ENCODE measurements at places on chromosomes 2 and 18.

GRCh38 chr2:26018184-26019055, 15.5 kb upstream of the RAB10 start:
- DNase-seq = peak; percentile 94

DNA sequence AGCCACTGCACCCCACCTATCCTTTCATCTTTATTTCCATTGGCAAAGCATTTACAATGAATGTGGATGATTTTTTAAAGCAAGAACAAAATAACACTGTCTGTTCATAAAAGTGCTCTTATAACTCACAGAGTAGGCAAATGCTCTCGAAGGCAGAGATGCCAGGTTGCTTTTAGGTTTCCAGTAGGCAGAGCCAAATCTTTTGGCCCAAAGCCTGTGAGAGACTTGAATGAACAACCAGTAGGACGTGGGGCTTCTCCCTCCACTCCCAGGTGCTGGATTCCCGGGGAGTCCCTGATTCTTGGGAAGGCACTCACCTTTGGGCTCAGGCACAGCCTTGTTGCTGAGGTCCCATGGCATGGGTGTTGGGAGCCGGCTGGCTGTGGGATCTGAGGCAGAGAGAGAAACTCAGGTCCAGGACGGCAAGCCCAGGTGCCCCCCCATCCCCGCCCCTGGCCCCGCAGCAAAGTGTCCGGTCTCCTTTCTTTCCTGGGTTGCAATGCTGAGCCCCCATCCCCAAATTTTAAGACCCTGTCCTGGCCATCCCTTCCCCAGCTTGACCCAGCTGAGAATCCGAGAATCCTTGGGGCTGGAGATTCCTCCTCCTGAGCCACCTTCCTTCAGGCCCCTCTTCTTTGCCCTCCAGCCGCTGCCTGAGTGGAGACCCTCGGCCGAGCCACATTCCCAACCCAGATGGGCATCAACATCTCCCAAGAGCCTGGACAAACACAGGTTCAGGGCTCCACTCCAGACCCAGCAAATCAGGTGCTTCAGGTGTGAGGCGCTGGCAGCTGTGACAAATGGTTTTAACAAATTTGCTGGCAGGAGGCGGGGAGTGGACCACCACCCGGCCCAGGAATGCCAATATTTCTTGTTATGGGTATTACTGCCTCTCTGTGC, 5.8 kb downstream of the NEURL3 start:
- DNase-seq = no peak

DNA sequence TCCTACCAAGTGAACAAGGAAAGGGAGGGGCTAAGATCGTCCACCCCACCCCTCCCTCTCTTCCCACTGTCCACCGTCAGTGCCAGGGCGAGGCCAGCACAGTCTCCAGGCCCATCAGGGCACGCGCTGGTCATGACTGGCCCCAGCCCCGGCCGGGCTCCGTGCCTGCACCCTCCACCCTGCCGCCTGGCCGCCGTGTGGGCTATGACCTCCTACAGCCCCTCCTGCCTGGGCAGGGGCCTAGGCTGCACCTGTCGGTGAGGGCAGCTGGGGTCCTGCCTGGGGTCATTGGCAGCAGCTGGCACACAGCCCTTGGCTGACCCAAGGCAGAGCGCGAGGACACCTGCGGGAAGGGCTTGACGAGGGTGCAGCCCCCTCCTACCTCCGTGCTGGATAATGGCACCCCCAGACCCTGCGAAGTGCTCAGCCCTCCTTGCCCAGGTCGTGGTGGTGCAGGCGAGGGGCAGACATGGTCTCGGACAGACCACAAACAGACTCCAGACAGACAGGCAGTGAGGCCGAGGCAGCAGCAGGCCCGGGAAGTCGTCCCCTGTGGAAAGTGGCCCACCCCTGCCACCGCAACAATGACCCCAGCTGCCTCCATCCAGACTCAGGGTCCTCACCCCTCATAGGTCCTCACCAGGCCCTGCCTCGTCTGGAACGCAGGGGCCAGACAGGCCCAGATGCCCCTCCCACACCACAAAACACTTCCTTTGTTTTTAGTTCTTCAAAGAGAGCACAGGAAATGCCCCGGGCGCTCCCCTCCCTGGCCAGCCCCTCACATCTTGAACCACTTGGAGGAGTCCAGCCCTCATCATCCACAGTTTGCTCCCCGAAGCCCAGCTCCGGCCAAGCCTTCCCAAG, 43.1 kb upstream of the GPC1 start:
- DNase-seq = peak; percentile 55

DNA sequence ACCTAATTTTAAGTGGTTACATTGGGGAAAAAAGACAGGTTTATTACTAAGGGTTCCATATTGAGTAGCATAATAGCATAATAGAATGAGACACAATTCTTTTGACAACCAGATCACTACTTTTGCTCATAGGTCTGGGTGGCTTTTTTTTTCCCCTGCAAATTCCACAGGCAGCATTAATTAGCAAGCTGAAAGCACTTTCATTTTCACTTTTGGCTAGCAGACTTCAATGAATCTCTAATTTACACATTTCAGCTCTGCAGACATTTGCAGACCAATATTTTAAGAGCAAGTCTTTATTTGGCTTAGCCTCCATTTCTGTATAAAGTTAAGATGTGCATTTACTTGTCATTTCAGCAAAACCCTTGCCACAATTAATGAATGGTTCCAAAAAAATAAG, 185.5 kb downstream of the NOL4 start:
- DNase-seq = no peak

DNA sequence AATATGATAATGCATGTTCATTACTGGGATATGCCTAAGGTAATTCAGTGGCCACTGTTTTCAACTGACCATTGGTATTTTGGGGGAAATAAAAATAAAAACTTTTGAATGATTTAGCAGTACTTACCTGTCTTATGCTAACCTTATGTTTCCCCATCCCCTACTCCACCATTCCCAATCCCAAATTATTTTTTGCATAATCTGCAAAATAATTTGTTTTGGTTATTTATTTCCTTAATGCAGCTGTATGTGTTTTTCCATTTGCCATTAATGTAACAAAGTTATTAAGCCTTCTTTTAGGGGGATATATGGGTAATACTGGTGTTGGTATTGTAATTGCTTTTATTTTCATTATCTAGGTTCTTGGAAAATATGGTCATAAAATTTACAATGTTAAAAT, 213.9 kb upstream of the GULP1 start:
- no peak for DNase-seq

- no peak for DNase-seq
These were observed 24.4 kb downstream of the CAPN14 start for GRCh38 chr2:31192851-31193392.

DNA sequence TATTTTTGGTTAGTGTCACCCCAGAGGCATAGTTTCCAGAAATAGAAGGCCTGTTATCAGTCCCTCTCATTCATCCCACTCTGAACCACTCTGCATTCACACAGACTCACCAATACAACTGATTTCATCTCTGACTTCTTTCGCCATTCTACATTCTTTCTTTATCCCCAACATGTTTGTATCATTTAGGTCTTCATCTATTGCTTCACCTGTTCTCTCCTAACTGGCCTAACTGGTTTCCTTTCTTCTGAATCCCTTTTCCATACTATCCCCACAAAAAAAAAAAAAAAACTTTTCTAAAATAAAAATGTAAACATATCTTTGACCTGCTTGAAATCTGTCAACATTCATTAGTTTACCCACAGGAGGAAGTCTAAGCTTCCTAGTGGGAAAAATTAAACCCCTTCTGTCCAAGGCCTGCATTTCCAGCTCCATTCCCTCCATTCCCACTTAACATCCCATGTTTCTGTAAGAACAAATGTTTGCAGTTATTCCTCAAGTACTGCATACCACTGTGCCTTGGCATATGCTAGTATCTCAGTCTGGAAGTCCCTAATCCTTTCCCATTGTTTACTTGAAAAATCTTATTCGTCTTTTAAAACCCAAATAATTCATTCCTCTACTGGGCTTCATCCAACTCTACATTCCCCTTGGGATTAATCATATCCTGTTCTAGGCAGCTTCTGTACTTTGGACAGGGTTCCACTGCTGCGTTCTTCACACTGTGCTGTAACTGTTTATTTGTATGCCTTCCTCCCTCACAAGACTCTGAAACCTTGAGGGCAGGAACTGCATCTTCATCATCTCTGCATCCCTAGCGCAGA, 68.5 kb downstream of the FIGN start:
- DNase-seq = peak; percentile 73

DNA sequence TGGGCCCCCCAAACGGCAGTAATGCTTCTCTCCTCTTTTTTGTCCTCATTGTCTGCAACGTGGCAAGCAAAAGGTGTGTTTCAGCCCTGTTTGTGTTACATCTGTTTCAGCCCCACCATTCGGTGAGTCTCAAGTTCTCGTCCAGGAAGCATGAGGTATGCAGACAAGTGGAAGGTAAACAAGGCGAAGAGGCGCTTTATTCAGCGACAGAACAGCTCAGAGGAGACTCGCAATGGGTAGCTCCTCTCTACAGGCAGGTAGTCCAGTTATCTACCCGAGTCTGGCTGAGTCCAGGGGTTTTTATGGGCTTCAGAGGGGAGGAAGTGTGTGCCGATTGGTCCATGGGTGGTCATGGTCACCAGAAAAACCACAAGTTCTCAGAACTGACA, 733.4 kb upstream of the CDH7 start:
- DNase-seq = no peak

DNA sequence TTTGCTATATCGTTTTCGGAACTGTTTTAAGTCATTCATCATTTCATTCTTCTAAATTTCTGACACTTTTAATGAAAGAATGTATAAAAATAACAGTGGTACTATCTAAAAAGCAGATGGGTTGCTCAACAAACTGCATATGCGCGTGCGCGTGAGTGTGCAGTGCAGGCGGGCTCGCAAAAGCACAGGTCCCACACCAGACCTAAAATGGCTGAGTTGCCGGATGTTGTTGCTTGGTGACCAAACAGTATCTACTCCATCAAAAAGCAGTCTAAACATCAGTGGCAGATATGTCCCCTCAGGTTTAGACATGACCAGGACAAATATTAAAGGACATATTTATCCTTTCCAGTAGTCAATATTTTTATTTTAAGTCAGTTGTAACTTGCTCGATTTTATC, 5.1 kb downstream of the NOL4 start:
- no peak for DNase-seq

DNA sequence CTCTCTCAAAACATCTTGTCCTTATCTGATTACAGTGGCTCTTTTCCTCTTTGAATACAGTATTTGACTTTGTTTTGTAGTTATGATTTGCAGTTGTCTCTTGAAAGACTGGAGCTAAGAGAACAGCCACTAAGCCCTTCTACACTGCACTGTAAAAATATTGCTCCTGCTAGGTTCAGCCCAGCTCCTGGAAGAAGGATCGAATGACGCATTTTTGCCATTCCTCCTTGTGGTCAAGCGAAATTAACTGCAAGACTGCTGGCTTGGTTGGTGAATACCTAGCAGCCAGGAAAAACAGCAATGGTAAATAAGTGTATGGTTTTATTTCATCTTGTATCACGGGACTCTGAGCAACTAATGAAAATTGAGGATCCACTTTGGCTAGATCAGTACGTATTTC, 407.8 kb upstream of the CDH2 start:
- peak; percentile 17 for DNase-seq

DNA sequence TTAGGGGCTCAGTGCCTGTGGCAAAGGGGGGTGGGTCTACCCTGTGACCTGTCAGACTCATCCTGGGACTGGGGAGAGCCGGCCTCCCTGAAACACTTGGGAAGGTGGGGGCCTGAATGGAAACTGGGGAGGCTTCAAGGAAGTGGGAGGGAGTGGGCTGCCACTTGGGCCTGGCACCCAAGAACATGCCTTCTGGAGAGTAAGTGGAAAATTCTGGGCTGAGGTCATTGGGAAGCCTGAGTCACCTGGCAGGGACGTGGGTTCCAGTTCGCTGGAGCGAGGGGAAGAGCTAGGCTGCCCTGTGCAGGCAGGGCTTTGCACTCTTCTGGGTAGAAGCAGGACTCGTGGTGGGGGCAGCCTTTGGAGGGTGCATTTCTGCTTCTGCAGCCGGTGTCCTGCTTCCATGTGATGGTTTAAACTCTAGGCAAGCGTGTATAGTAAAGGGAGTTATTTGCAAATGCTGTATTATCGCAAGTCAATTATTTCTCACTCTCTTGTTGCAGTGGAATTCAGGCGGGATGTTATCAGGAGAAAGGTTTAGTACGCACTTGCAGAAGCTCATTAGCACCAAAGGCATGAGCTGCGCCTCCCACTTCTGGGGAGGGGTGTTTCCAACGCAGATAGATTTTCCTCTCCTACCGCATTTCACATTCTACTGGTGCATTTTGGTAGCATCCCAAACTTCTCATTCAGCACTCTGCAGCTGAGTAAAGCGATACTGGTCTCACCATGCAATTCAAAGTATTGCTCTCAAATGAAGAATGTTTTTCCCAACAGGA, 3.8 kb downstream of the LRRFIP1 start:
- DNase-seq = peak; percentile 46

- peak; percentile 47 for DNase-seq
These were observed 165.7 kb upstream of the SLC14A2 start for GRCh38 chr18:45449418-45450227.

- DNase-seq = no peak
These were observed 410.5 kb upstream of the MEIS1 start for GRCh38 chr2:66024391-66024790.

GRCh38 chr2:45311559-45311958, 299.5 kb downstream of the SRBD1 start:
- DNase-seq = no peak

DNA sequence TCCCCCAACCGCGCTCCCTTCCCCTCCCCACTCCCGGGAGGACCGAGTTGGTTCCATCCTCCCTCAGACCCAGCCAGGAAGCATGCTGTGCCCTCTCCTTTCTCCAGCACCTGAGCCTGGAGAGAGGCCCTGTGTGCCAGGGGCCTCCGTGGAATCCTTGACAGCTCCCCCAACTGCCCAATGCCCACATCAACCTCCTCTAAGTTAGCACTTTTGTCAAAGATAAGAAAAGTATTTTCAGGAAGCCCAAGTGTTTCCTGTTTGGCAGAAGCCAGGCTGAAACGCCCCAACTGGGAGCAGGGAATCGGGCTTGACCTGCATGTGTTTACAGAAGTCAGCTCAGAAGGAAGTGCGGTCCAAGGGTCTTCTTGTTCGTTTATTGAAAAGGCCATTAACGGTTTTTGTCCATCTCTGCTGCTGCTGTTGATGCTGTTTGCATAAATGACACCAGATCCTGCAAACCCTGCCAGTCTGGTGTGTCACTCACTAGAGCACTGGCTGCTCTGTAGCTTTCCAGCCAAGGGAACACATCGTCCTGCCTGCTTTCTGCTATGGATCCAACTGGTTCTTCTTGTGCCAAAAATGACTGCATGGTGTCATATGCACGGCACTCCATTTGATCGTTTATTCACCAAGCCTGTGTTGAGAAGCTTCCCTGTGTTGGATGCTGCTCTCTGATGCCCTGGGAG, 35.4 kb upstream of the COL6A3 start:
- DNase-seq = peak; percentile 6

DNA sequence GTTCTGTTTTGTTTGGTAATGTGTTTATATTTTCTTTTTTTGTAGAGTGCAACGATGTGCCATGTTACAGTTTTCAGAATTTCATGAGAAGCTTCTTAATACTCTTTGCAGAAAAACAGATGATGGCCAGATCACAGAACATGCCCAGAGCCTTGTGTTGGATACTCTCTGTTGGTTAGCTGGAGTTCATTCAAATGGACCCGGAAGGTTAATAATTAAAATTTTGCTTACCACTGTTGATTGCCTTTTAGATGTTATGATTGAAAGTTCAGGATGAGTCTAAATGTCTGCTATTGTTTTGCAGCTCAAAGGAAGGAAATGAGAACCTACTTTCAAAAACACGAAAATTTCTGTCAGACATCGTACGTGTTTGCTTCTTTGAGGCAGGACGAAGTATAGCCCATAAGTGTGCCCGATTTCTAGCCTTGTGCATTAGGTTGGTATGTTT, 85.2 kb downstream of the BIRC6 start:
- no peak for DNase-seq
